ENCODE measurements at places on chromosomes 7 and 10. TPM values are rescaled to one million over a fixed set of nuclear protein-coding genes. Genes with fewer than 3 reads are reported as not detected.
A peak's percentile ranks its signal among the peaks of the same experiment; 100 is the strongest.

DNA sequence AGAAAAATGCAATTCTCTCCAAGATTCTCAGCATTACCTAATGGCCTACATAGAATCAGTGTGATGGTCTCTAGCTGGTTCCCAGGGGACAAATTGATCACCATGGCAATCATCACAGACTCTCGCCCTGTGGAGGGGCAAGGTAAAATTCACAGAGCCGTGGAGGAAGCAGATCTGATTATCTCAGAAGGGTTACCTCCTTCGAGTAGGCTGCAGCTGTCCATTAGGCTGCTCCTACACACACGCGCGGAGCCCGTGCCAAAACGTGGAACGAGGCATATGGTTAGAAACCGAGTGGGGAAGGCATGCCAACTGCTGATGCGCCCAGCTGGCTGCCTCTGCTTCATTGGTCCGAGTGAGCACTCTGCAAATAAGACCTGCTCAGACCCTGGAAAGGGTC lies 52.8 kb upstream of the PTER start:
- DNase-seq: no peak

GRCh38 chr7:87473986-87474385 lies 1.5 kb downstream of the ABCB4 start:
- DNase-seq: no peak

GRCh38 chr7:36265680-36266079 lies 112.6 kb downstream of the EEPD1 start:
- DNase-seq: no peak

DNA sequence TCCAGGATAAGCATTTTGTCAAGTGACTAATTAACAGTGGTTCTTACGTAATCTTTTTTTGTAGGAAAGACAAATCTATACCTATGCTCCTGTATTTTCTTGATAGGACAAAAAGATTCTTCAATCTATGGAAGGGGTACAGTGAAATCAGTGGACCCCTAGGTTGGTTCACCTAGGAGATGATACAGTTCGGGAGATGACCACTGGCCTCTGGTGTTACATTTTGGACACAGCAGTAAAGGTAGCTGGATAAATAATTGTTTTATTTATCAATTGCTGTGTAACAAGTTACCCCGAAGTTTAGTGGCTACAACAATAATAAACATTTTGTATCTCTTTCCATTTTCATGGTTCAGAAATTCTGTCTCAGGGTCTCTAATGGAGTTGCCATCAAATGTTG lies 288.2 kb upstream of the MAGI2 start:
- no peak for DNase-seq

DNA sequence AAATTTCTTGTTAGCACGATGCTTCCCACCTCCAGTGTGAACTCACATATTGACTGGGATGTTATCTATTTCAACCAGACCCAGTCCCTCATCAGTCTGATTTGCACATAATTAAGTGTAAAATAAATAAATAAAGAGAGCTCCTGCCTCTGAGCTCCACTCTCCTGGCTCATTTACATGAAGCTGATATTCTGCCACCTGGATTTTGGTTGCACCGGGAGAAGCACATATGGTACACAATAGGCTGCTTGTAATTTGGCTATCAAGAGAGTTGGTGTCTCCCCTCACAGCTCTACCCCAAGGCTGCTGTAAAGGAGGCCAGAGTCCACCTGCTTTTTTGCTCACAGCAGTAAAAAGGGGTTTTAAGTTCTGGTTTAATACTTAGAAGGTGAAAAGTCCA lies 610.5 kb downstream of the KCNMA1 start:
- DNase-seq: no peak

GRCh38 chr7:5630670-5631069 lies 150.8 kb downstream of the RNF216 start:
- DNase-seq: peak; percentile 77

GRCh38 chr7:157685430-157686284 lies 348.9 kb downstream of the DNAJB6 start:
- DNase-seq: no peak

- DNase-seq: no peak
Measured at GRCh38 chr7:2185715-2186114, 47.0 kb downstream of the MAD1L1 start.

- no peak for DNase-seq
Measured at GRCh38 chr7:69610374-69611084, 12.3 kb downstream of the AUTS2 start.

- no peak for DNase-seq
Measured at GRCh38 chr7:91353848-91354247, 89.6 kb downstream of the FZD1 start.

DNA sequence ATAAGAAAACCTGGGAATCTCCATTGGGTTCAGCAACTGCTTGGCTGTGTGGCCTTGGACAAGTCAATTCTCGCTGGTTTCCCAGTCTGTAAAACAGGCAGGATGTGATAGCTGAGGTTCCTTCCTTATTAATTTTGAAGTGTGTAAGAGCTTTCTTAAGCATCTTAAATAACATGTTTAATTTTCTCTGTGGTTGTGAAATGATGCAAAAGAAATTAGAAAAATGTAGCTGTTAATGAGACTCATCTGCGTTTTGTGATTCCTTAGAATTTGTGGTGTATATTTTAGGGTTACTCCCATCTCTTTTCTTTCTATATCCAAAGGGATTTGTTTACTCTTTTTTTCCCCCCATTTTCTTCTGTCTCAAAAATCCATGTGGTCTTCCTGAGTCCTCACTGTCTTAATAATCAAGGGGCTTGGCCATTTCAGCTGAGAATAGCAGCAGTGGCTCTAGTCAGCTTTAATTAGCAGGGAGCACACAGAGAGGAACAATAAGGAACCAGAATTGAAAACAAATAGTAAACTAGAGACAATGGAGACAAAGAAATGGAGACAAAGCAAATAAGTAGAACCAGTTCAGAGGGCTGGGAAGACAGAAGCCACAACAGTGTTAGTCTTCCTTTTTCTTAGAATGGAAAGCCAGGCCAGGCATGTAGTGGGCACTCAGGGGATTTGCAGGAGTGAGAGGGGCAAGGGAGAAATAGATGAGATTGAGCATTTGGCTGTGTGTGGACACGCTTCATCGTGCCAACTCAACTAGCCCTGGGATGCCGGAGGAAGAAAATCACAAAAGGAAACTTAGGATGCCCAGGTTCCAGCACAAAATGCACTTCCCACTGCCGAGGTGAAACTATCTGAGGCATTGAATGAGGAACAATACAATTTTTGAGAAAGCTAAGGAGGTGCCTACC lies 93.9 kb downstream of the CHN2 start:
- DNase-seq: no peak

DNA sequence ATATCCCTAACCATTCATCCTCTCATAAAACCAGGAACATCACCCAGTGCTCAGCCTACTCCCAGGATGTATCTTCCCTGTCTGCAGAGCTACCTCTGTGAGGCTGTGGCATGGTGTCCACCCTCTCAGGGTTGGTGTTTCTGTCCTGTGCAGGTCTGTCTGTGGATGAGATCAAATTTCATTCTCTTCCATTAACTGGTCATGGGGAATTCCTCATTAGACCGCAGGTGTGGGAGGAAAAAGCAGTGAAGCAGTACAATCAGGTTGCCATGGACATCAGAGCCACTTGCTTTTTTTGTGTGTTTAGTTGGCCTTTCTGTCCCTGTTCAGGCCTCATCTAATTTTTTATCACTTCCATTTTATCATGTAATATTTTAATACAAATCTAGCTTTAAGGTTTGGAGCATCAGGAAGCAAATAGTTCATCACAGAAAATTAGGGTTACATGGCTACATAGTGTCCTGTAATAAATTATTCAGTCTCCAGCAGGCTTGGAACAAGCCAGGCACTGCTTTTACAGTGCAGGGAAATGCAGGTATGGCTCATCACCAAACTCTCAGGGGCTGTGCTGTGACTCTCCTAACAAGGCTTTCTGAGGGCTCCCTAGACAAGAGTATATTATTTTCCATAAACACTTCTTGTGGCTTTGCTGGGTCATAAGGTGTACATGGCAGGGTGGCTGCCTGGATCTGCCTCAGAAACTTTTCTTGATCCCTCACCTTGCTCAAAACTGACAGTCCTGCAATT lies 594.9 kb upstream of the IGFBP3 start:
- DNase-seq: no peak

Gene RPA3
- 214 TPM for total RNA-seq

Gene CUZD1
- 1.4 TPM for total RNA-seq

Gene LRRC18
- not detected for total RNA-seq
